GM23248 (cell line): ENCODE measurements at places on chromosomes 11 and 22. TPM values are rescaled to one million over a fixed set of nuclear protein-coding genes. Genes with fewer than 3 reads are reported as not detected.

The DCDC1 gene
- not detected in 2 replicates for total RNA-seq

The MS4A18 gene
- total RNA-seq, result not detected in 2 replicates

The MRGPRE gene
- not detected in 2 replicates for total RNA-seq

The SLC22A9 gene
- total RNA-seq, result not detected in 2 replicates

The DEFB108B gene
- not detected in 2 replicates for total RNA-seq

The HORMAD2 gene
- total RNA-seq, result not detected in 2 replicates

The TBRG1 gene
- 25.8 and 27.6 TPM in 2 replicates for total RNA-seq

The MPZL3 gene
- 1.3 and 2.4 TPM in 2 replicates for total RNA-seq

The JHY gene
- total RNA-seq, result 5.1 and 7.3 TPM in 2 replicates

The DLAT gene
- total RNA-seq, result 32.3 and 35.7 TPM in 2 replicates

The GP1BB gene
- 7.1 and 10.2 TPM in 2 replicates for total RNA-seq
